ENCODE measurements at places on chromosomes 3 and 15.
A peak's percentile ranks its signal among the peaks of the same experiment; 100 is the strongest.

- no peak for DNase-seq
Measured at GRCh38 chr3:78026318-78026828, 986.5 kb downstream of the ROBO2 start.

DNA sequence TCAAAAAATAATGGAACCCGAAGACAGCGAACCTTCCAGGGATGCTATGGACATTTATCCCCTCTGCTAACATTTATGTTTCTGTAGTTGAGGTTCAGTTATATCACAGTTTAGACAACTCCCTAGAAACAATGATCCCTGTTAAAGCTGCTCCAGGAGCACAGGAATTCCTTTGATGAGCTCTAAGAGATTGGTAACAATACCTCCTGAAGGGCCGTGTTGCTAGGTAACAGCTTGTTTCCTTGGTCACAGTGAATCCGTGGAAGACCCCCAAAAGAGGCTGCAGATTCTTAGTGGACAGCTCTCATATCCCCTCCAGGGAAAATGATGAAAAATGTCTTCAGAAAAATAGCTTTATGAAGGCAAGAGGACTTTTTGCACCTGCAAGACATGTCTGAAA lies 160.2 kb downstream of the SERPINI1 start:
- no peak for DNase-seq

DNA sequence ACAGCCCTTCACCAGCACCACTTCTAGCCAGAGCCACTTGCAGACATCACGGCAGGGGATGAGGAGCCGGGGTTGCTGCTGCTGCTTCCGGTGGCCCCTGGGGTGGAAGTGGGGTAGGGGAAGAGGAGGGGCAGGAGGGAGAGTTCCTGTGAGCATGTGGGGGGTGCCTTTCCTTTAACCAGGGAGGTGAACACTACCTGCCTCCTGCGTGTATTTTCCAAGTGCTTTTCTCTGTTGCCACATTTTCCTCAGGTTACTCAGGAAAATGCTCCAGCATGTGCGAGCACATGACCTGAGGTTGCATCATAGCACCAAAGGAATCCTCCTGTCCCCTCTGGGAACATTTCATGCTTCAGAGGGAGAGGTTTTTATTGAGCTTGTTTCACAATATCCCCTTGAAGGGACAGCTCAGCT lies 12.2 kb upstream of the SACM1L start:
- no peak for DNase-seq

- no peak for DNase-seq
Measured at GRCh38 chr15:73331991-73332925, 36.5 kb downstream of the HCN4 start.

DNA sequence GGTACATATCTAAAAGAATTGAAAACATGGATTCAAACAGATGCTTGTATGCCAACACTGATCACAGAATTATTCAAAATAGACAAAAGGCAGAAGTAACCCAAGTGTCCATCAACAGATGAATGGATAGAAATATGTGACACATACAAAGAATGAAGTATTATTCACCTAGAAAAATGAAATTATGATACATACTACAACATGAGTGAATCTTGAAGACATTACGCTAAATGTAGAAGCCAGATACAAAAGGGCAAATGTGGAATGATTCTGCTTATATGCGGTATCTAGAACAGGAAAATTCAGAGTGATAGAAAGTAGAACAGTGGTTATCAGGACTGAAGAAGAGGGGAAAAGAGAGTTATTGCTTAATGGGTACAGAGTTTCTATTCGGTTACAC lies 26.2 kb upstream of the SLC12A8 start:
- no peak for DNase-seq

- no peak for DNase-seq
Measured at GRCh38 chr15:87728998-87729397, 527.5 kb downstream of the NTRK3 start.

GRCh38 chr15:25869701-25870100 lies 6.6 kb upstream of the ATP10A start:
- no peak for DNase-seq

DNA sequence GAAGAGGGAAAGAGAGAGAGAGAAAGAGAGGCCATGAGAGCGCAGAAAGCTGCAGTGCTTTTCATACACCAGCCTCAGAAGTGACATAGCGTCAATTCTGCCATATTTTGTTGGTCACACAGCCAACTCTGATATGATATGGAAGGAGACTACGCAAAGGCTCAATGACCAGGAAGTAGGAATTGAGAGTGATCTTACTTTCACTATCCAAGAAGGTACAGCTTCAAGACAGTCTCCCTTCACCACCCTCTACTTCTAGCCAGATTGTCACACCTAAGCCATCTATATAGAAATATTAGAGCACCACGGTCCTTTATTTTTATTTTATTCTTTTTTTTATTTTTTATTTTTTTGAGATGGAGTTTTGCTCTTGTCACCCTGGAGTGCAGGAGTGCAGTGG lies 21.1 kb downstream of the PARP15 start:
- no peak for DNase-seq

DNA sequence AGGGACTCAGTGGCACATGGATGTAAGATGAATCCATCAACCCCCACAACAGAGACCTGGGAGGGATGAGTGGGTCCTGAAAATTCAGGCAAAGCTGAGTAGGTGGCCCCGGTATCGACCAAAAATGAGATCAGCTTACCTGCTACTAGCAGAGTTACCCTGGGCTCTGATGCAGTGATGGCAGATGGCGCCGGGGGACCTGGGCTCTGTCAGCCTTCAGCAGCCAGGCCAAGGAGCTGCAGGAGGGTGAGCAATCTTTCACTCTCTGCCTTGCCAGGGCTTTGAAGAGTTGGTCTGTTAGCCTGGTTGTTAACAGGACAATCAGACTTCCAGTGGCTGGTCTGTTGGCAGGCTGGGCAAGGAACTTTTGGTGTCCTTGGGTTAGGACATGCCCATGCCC lies 1054.8 kb downstream of the SI start:
- no peak for DNase-seq

DNA sequence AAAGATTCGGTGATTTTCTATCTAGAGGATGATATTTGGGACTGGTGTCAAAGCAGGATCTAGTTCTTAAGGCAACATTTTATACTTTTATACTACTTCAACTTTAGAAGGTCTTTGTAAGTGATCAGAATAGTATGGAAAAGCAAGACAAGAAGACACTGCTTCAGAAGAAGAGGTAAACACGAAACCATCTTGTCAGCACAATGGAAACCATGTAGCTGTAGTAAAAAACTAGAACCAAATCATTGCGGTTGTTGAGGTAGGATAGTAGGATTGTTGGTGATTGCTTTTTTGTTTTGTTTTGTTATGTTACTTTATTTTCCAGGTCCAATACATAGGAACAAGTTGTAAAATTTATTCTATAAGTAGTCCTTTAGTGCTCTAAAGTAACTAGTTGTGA lies 40.0 kb downstream of the SEMA6D start:
- DNase-seq = no peak

GRCh38 chr3:50587373-50587772 lies 18.1 kb downstream of the HEMK1 start:
- no peak for DNase-seq

GRCh38 chr3:32614956-32615355 lies 44.3 kb upstream of the DYNC1LI1 start:
- DNase-seq = no peak

DNA sequence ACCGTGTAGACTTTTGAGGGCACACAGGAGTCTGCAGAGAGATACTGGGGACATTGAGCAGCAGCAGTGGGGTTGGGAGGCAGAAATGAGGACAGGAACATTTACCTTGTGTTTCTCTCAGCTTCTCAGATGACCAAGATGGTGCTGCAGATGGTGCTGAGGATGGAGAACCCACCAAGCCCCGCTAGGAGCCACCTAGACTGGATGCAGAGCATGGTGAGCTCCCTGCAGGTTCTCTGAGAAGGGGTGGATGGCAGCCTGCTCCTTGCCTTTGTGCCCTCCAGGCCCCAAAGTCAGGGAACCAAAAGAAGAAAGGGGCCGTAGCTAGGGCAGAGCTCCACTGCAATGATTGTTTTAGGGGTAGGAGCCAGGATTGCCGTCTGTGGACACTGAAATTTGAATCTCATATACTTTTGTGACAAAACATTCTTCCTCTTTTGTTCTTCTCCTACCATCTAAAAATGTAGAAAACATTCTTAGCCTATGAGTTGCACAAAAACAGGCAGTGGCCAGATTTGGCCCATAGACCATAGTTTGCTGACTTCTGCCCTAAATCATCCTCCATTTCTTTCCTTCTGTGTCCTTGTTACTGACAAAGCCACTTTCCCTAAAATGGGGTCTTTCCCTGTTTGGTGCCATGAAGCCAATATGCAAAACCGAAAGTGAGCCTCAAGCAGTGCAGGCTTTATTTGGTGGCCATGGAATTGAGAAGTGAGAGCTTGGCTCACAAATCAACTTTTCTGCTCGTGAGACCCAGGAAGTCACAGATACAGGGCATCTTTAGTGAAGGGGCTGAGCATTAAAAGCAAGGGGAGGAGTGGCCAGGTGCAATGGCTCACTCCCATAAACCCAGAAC lies 11.9 kb upstream of the MUC20 start:
- no peak for DNase-seq

GRCh38 chr15:22794063-22794462 lies 7.6 kb downstream of the NIPA1 start:
- DNase-seq = no peak

- no peak for DNase-seq
Measured at GRCh38 chr3:185423178-185423577, 60.2 kb downstream of the MAP3K13 start.

DNA sequence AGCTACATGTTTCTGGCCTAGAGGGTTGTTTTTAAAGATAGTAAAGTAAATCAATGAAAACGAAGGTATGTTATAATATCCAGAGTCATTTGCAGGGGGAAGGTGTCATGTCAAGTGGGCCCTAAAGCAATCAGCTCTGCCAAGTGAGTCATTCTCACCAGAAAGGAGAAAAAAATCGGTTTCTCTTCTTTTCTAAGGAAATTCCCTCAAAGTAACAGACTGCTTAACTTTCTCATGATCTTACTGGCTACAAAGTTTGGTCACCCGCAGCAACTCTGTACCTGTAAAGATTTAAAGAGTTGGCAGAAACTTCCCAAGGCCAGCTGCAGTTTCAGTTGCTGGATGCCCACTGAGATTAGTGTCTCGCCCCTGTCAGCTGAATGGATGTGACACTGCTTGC lies 5.5 kb upstream of the FSIP1 start:
- no peak for DNase-seq

DNA sequence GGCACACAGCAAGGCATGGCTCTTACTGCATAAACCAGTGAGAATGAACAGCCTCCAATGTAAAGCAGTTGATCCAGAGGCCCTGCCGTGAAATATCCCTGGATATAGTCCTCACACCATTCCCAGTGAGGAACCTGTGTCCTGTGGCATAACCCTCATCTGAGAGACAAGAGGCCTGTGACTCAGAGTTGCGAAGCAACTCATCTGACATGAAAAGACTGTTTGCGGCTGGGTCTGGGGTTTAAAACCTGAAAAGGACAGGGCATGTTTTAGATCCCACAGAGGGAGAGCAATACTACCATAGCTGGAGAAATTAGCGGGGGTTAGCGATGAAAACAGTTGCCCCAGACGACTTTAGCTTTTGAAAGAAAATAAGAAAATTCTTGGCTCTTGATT lies 165.3 kb upstream of the BHLHE40 start:
- no peak for DNase-seq

GRCh38 chr15:35271371-35272043 lies 186.4 kb upstream of the NANOGP8 start:
- no peak for DNase-seq

GRCh38 chr15:41809526-41810220 lies 18.2 kb upstream of the JMJD7 start:
- DNase-seq = no peak

GRCh38 chr15:60021589-60022378 lies 17.7 kb downstream of the FOXB1 start:
- no peak for DNase-seq

DNA sequence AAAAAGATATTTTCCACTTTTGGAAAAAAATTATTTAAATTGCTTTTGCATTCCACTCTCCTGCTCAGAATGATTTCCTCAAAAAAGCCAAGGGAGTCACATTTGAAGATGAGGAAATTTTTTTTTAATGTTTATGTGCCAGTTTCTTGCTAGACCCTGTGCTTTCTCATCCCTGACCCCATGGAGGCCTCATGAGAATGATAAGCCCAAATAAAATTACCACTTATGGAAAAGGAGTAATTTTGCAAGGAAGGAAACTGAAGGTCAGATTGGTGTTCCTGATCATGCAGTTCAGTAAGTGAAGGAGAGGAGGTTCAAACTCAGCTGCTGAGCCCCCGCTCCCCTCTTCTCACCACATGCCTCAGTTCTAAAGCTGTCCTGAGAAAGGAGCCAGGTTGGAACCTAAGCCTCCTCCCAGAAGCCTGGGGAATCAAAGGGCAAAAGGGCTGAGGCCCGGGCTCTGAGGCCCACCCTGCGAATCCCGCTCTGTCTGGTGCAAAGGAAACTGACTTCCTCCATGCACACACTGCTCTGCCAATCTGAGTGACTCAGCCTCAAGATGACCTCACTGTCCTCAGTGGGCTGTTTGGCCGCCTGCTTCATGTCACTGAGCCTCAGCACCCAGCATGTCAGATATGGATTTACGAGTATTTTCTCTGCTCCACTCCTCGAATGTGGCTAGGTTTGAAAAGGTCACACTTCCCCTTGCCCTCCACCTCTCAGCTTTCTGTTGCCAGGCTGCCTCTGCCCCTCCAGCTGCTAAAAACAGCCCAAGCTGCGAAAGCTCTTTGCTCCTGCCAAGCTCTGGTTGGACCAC lies 56.9 kb upstream of the FLNB start:
- peak; percentile 83 for DNase-seq

GRCh38 chr3:82586414-82586813 lies 825.0 kb upstream of the GBE1 start:
- no peak for DNase-seq

DNA sequence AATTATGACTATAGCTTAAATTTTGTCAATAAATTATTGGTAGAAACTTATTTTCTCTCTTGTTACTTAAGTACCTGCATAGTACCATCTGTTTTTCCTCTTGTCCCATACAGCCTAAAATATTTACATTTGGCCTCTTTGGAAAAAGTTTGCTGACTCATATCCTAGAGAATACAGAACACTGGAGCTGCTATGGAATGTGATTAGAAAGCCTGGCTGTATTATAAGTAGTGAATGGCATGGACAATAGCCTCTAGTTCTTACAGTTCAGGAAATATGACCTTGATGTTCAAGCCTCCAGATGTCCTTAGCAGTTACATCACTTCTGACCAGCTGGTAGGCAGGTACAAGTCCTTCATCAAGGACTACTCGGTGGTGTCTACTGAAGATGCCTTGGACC lies 28.3 kb downstream of the ST8SIA2 start:
- no peak for DNase-seq

DNA sequence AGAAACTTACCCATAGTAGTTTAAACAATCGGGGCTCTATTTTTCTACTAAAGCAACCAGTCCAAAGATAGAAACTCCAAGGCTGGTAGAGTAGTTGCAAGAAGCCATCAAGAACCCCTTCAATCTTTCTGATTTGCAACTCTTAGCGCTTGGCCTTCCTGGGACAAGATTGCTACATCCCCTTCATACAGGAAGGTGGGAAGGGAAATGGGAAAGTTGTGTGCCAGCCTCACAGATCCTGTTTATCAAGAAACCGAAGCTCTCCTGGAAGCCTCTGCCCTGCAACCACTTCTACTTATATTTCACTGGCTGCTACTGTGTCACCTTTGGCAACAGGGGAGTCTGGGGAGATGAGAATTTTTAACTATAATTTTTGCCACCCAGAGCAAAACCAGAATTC lies 46.2 kb downstream of the OSBPL10 start:
- DNase-seq = no peak
